ENCODE measurements at places on chromosomes 5 and 9.
A peak's percentile ranks its signal among the peaks of the same experiment; 100 is the strongest.

- no peak for DNase-seq
Measured at GRCh38 chr9:72751541-72751940, 201.3 kb downstream of the ALDH1A1 start.

DNA sequence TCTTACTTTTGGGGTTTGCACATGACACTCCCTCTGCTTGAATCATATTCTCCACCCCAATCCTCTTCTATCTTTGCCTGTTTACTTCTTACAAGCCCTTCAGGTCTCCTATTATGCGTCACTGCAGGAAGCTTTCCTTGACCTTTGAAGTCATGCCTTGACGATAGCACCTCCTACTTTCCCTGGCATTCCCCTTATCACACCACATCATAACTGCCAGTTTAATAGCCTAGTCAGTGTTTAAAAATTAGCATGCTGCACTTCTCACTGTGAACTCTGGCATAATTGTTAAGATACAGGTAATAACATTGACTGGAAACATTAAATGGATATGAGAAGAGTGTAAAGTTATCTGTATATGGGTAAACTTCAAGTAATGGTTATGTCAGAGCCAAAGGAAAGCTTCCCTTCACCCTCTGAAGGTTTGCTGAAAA is 37.1 kb upstream of the CEP120 start:
- DNase-seq: no peak

GRCh38 chr5:39208471-39208870 is 10.9 kb downstream of the FYB1 start:
- DNase-seq: no peak

GRCh38 chr5:607541-608428 is 4.4 kb upstream of the CEP72 start:
- peak; percentile 28 for DNase-seq

DNA sequence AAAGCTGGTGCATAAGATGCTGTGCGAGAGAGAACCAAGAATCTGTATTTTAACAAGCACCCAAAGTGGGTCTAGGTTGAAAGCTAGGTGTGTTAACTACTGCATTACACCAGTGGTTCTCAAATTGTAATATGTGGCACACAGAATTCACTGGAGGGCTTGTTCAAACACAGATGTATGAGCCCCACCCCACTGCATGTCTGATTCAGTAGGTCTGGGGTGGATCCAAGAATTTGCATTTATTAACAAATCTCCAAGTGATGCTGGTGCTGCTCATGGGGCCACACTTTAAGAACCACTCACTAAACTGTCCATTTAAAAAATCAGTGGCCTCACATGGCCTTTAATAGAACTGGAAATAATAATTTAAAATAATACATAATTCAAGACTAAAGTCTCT is 40.4 kb downstream of the LPAR1 start:
- DNase-seq: no peak

GRCh38 chr5:142134331-142135010 is 25.9 kb downstream of the NDFIP1 start:
- DNase-seq: no peak

- DNase-seq: no peak
Measured at GRCh38 chr9:4303006-4303405, 3.1 kb upstream of the GLIS3 start.

DNA sequence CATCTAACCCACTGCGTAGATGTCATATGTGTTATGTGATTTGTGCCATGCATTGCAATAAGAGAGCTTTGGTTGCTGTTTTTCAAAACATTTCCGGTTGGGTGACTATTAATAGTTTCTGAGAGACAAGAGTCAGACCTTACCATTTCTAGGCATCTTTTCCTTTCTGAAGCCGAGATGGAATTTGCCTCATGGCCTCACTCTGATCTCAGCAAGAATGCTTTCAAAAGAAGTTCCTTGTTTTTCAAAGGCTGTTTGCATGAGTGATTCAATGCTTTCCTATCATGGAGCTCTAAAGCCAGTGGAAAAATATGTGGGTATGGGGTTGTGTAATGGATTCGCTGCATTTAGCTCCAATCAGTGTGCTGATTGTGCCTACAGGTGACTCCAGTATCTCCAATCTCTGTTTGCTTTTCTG is 203.1 kb upstream of the PPP1R2B start:
- DNase-seq: no peak

- DNase-seq: no peak
Measured at GRCh38 chr5:109668237-109668636, 21.5 kb upstream of the MAN2A1 start.

DNA sequence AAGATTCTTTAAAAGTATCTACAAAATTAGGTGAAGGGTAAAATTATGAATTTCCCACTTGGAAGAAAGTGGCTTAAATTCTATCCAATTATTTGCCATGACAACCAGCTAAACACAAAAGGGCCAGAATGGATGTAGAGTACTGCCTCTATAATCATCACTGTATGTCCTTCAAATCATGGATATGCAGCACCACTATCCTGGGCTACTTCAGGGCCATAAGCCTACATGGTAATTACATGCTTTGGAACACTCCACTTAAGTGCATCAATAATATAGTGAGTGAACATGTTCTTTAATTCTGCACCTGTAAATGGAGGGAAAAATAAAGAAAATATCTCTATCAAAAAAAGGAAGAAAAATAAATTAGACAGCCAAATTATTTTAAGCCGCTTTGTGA is 575.2 kb downstream of the ISL1 start:
- DNase-seq: no peak

All from left ventricle myocardium superior (tissue), 1 donor.